ENCODE measurements at places on chromosomes 12 and 14. TPM values are rescaled to one million over a fixed set of nuclear protein-coding genes. Genes with fewer than 3 reads are reported as not detected.

The EML5 gene
- total RNA-seq = 2.3 TPM

The WSCD2 gene
- total RNA-seq = not detected

GRCh38 chr12:53219956-53220693 lies 11.9 kb downstream of the RARG start:
- peak; percentile 93 for DNase-seq

DNA sequence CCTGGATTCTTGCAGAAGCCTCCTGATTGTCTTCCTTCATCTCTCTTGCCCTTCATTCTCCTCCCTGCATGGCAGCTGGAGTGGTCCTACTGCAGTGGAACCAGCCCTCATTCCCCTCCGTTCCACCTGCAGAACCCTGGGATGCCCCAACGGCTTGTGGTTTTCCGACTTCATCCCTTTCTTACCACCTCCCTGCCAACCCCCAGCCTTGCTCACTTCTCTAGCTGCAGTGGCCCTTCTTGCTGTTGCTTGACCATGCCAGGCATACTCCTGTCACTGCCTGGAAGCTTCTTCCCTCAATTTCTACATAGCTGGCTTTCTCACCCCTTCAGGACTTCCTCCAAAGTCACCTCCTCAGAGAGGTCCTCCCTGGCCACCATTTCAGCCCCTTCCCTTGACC lies 123.3 kb downstream of the BEGAIN start:
- no peak for DNase-seq

DNA sequence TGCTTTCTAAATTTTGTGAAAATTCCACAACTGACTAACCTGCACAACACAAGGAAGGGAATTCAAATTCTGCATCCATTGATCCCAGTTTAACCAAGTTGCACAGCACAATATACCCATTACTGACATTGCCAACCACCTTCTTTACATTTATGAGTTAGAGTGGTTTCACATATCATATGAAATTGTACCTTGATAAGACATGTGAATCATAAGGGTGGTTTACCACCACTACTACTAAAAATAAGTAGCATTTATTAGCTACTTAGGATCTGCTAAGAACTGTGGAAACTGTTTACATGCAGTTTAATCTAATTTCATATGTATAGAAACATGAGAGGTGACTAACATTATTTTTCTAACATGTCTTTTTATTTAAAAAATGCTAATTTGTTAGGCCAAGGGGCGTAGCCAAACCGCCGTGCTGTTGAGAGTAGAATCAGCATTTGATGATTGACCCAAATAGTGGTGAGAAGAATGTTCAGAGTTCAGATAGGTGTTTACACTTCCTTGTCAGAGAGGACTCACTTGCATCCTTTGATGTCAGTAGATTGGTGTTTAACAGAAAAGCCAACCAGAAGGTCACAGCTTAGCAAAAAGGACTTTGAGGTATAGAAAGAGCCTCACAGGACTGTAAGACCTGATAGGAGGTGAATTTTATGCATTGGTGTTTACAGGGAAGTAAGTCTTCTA lies 56.2 kb downstream of the LRFN5 start:
- no peak for DNase-seq

DNA sequence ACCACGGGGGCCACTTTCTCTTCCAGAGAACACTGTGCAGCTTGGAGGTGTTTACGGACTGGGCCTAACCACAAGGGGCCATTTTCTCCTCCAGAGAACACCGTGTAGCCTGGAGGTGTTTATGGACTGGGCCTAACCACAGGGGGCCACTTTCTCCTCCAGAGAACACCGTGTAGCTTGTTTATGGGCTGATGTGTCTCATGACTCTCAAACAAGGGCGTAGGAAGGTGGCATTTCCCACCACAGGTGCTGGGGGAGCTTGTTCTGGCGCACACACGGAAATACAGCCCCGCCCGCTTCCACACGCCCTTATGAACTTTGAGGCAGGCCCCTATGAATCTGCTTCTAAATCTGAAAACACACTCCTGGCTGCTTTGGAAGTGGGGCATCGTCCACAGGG lies 174.6 kb upstream of the SFSWAP start:
- DNase-seq = no peak

- DNase-seq = no peak
Measured at GRCh38 chr12:52268212-52268611, 6.2 kb upstream of the KRT86 start.

- no peak for DNase-seq
Measured at GRCh38 chr12:101763246-101763931, 24.1 kb upstream of the SYCP3 start.

GRCh38 chr12:95237315-95237714 lies 19.7 kb downstream of the VEZT start:
- DNase-seq = no peak

Data from activated CD8-positive, alpha-beta memory T cell treated with anti-CD3 and anti-CD28 coated beads, Interleukin-2, amount 10 ng/mL, durations not matched to agents 7 days and 5 days (primary cell).